HS-5 (cell line): ENCODE measurements at places on chromosomes 12 and 14.

GRCh38 chr12:97490141-97490540 is 27.5 kb downstream of the RMST start:
- DNase-seq: no peak

DNA sequence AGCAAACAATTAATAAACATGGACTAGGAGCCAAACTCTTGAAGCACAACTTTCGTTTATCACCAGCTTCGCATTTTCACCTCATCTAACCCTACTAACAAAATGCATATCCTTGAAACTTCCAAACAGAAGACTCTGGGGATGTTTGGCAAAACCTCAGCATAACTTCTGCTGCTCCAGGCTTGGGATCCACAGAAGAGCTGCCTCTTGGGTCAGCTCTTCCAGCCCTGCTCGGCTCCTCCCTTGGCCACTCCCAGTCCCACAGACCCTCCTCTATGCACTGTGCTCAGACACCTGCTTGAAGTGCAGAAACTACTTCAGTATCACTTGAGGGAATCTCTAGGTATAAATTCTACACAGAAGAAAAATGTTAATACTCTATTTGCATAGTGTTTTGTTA is 110.0 kb upstream of the AMIGO2 start:
- no peak for DNase-seq

DNA sequence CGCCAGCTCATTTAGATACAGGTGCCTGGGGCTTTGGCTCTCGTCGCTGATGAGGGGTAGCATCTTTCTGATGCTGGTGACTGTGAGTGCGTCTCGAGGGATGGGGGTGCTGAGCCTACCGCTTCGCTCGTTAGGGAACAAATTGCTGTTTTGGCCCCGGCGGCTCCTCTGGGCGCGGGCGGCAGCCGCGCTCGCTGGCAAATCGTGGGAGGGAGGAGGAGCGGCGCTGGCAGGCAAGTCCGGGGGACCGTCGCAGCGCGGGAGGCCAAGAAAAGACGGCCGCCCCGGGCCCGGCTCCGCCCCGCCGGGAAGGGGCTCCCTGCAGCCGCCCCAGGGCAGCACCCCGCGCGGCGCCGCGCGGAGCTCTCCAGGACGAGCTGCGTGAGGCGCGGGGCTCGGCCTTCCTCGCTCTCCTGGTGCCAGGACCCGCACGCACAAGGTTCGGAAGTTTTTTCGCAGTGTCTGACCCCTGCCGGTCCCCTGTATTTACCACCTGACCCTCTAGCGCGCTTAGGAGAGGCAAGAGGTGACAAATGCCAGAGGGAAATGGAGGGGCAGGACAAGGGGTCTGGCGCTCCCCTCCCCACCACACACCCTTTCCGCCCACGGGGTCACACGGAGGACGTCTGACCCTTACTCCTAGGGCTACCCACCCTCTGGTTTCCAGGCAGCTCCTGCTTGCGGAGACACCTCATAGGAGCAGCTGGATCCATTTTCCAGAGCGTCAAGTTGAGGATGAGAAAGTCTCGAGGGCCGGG is 899 bp upstream of the KCNH3 start:
- DNase-seq: no peak

GRCh38 chr12:40152783-40153383 is 47.0 kb upstream of the SLC2A13 start:
- no peak for DNase-seq

GRCh38 chr12:109542876-109543275 is 30.4 kb downstream of the MMAB start:
- DNase-seq: no peak

- no peak for DNase-seq
These were observed 2.3 kb downstream of the KRT85 start for GRCh38 chr12:52364901-52365489.

DNA sequence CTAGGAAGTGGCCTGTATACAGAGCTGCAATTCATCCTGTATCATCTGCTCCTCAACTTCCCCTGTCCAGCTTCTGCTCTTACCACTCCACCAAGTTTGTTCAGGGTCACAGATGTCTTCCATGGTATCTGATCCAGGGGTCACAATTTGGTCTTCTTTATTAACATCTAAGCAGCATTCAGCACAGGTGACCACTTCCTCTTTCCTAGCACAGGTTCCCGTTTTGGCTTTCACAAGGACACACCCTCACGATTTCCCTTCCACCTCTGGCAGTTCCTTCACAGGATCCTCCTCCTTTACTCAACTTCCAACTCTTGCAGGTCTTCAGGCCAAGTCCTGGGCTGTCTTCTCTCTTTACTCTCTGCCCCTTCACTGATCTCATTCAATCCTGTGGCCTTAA is 93.6 kb downstream of the TTC7B start:
- DNase-seq: no peak

DNA sequence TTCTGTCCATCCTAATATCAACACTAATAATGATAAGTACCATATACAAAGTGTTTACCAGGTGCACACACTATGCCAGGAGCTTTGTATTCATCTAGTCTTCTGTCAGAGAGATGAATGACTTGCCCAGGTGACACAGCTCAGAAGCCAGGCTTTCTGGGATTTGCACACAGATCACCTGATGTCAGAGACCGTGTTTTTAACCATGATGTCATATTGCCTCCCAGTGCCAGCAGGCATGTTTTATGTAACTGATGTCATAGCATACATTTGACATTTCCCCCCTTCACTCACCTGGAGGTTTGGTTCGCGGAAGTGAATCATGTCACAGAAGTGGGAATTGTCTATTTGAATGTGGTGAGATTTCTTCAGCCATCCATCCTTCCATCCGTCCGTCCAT is 5.7 kb downstream of the WSCD2 start:
- DNase-seq: no peak

DNA sequence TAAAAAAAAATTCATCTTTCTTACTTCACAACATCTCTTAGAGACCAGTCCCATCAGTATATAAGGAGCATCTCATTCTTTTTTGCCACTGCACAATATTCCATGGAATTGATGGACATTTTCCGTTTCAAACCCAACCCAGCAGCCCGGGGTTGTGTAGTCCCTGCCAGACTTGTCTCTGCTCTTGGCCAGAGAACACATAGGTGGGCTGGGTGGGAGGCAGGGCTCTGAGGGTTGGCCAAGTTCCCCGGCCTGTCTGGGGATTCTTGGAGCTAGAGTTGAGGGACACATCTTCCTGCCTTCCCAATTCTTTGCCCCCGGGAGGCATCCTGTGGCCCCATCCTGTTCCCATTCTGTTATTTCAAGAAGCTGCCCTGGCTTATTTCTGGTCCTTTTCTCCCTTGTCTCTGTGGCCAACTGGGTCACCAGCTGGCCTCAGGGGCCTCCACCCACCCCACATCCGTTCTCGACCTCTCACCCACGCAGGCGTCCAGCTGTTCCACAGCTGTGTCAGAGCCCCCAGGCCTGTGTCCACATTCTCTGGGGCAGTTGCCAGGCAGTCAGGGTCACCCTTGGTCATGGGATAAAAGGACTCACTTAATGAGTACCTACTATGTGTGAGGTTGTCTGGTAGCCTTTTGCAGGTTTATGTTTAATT is 52.0 kb upstream of the CCDC63 start:
- no peak for DNase-seq

DNA sequence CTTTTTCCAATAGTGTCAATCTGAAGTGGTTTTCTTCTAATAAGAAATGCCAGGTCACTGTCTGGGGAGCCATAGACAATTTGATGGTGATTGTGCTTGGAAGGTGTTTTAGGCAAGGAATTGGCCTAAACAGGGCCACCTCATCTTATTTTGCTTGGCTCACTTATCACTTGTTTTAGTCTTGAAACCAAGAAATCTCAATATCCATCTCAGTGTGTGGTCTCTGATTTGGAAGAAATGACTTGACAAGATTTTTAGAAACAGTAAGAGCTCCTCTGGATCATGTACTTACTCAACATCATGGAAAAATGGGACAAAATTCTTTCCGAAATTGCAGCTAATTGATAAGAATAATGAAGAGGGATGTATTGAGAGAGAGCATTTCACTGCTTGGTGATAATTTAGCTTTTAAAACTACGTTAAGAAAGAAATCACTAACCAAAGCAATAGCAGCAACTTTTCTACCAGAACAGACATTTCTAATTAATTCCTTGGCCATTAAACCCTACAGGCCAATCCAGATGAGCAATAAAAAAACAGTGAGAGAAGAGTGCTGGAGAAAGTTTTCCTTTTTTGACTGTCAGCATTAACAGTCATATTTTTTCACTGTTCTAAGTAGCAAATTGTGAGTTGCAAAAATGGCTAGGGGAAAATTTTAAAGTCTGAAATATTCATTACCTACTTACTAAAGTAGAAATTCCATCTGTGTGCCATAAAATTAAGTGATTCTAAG is 157.3 kb downstream of the AEBP2 start:
- DNase-seq: no peak
